Esophagus squamous epithelium (tissue), 5 donors: ENCODE measurements at places on chromosomes 12 and 14.
A peak's percentile ranks its signal among the peaks of the same experiment; 100 is the strongest.

DNA sequence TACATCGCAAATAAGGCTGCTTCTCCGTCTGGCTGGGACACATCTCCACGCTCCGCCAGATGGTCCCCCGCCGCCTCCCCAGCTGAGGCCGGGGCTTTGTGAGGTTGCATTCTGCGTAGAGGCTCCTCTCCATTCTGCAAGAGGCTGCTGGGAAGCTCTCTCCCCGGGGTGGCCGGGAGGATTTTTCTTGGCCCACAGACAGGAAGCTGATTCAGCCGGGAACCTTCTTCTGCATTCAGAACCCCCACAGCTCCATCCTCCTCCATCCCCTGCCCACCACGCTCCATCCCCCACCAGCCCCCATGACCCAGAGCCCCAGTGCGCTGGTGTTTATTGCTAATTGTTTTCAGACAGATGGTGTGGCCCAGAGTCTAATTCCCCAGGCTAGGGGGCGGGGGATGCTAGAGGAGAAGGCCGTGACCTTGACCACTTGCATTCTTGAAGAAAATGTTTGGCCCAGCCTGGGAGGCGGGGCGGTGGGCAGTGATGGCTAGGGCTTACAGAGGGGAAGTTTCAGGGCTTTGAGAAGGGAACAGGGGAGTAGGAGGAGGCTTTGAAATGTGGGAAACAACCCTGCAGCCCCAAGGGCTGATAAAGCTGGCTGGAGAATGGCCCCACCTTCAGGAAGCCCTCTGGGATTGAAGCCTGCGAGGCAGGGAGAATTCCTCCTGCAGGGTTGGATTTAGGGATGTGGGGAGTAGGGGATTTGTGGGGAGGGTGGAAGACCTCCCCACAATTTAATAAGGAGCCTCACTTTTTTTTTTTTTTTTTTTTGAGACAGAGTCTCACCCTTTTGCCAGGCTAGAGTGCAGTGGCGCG is 88.5 kb upstream of the NCOR2 start:
- H3K4me3 ChIP-seq, result peak overlapping the region; percentile 50
- peaks cover 17% of the 10 kb centered on the region for H3K4me1 ChIP-seq

- peaks cover 73% of the 10 kb centered on the region for H3K4me1 ChIP-seq
- no peak for DNase-seq
- H3K27ac ChIP-seq, result peak overlapping the region; percentile 89
- peaks cover 38% of the 10 kb centered on the region for H3K36me3 ChIP-seq
These were observed 24.6 kb downstream of the TPCN1 start for GRCh38 chr12:113245695-113246477.

GRCh38 chr14:50828721-50829488 is 2.1 kb downstream of the NIN start:
- no peaks in the 10 kb centered on the region for H3K27me3 ChIP-seq
- H3K27ac ChIP-seq, result no peak overlapping the region
- H3K4me3 ChIP-seq, result no peak overlapping the region
- H3K36me3 ChIP-seq, result no peaks in the 10 kb centered on the region

DNA sequence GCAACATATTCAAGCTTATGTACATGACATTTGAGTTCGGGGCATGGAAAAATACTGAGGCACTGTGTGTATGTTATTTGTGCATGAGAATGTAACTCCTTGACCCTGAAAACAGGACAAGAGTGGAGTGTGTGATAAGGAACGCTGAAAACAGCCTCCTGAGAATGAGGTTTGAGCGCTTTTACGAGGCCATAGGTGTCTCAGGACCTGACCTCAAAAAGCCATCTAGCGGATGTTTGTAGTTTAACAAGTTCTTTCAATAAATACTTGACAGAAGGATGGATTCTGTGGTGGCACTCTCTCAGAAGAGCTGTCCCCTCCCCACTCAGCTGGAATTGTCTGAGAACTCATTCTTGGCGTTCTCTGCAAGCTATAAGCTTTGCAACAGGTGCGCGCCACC is 350.5 kb upstream of the TMTC1 start:
- DNase-seq, result no peak
- no peak overlapping the region for H3K4me3 ChIP-seq
- no peaks in the 10 kb centered on the region for H3K36me3 ChIP-seq
- H3K4me1 ChIP-seq, result no peaks in the 10 kb centered on the region

GRCh38 chr12:58247633-58248032 is 306.3 kb downstream of the ATP23 start:
- H3K4me1 ChIP-seq, result peaks cover 20% of the 10 kb centered on the region
- H3K27me3 ChIP-seq, result no peaks in the 10 kb centered on the region
- DNase-seq, result no peak
- H3K27ac ChIP-seq, result no peak overlapping the region

- H3K4me1 ChIP-seq, result peaks cover 15% of the 10 kb centered on the region
- DNase-seq, result no peak
- no peaks in the 10 kb centered on the region for H3K36me3 ChIP-seq
- H3K27me3 ChIP-seq, result no peaks in the 10 kb centered on the region
These were observed 36.5 kb downstream of the FOS start for GRCh38 chr14:75315144-75315543.

GRCh38 chr12:6540181-6540877 is 6.0 kb downstream of the GAPDH start:
- peak; percentile 41 for DNase-seq
- peaks cover 42% of the 10 kb centered on the region for H3K4me1 ChIP-seq
- H3K27ac ChIP-seq, result peak overlapping the region; percentile 94
- H3K4me3 ChIP-seq, result peak overlapping the region; percentile 33
- peaks cover 13% of the 10 kb centered on the region for H3K36me3 ChIP-seq
- H3K27me3 ChIP-seq, result no peaks in the 10 kb centered on the region

DNA sequence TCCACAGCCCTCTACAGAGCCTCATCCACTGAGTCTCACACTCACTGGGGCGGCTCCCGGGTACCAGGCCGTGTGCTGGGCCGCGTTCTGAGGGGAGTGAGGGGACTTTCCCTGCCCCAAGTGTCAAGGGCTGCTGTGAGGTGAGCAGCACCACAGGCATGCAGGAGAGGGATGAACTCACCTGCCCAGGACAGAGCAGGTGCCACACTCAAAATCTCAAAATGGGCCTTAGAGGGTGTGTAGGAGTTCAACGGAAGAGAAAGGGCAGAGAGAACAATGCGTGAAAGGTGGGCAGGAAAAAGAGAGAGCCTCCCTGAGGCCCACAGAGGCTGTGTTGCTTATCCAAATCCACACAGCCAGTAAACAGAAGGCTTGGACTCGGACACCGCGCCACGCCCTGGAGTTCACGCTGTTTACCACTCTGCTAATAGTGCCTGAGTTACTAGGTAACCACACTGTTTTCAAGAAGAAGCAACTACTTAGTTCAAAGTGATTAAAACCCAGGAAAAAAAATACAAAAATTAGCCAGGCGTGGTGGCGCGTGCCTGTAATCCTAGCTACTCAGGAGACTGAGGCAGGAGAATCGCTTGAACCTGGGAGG is 32.7 kb downstream of the TSPAN11 start:
- no peak overlapping the region for H3K4me3 ChIP-seq
- H3K36me3 ChIP-seq, result no peaks in the 10 kb centered on the region
- H3K27me3 ChIP-seq, result no peaks in the 10 kb centered on the region

- DNase-seq, result no peak
- H3K27me3 ChIP-seq, result no peaks in the 10 kb centered on the region
- no peaks in the 10 kb centered on the region for H3K36me3 ChIP-seq
- no peak overlapping the region for H3K4me3 ChIP-seq
- peak overlapping the region; percentile 17 for H3K27ac ChIP-seq
These were observed 108.1 kb upstream of the HIF1A start for GRCh38 chr14:61587081-61587713.

GRCh38 chr12:94173660-94174265 is 25.4 kb downstream of the PLXNC1 start:
- DNase-seq, result no peak
- no peak overlapping the region for H3K27ac ChIP-seq
- no peaks in the 10 kb centered on the region for H3K36me3 ChIP-seq
- no peaks in the 10 kb centered on the region for H3K4me1 ChIP-seq
- H3K4me3 ChIP-seq, result no peak overlapping the region
- H3K27me3 ChIP-seq, result no peaks in the 10 kb centered on the region

DNA sequence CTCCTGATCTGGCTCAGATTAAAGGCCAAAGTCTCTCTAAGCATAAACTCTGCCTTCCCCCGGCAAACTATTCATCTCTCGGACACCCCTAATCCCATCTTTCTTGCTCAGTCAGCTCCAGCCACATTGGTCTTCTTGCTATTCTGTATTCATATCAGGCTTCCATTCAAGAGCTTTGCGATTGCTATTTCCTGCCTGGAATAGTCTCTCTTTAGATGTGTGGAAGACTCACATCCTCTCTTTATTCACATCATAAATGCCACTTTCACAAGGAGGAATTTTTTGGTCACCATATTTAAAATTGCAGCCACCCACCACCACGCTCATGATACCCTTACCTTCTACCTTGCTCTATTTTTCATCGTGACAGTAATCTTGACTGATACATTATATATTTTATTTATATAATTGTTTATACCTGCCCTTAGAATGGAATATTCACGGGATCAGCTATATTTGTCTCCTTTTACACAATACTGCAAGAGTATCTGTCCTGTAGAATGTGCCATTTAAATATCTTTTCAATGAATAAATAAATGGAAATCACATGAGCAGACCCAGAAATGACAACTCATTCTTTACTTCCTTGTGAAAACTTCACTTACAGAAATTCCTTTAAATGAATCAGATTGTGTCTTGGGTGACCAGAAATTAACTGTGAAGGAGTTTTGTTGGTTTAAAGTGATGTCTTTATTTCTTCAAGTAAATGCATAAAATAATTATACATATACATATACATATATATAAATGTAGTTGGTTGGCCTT is 780.6 kb upstream of the FLRT2 start:
- no peak for DNase-seq
- no peaks in the 10 kb centered on the region for H3K36me3 ChIP-seq
- H3K27ac ChIP-seq, result no peak overlapping the region

DNA sequence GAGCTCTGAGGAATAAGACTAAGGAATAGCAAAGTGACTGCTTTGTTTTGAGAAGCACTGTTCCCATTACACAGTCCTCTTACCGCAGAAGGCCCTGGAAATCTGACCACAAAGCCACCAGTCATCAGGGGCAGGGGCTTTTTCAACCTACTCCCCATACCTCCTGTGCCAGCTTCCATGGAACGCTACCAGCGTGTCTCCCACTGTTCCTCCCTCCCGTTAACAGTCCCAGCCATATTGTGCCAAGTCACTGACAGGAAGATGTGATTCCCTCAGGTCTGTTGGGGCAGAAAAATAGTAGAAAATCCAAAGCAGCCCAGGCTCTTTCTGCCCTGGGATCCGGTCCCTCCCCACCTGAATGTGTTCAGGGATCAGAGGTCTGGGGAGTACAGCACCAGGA is 46.6 kb upstream of the VPS33A start:
- no peaks in the 10 kb centered on the region for H3K4me1 ChIP-seq
- DNase-seq, result no peak
- H3K27ac ChIP-seq, result no peak overlapping the region
- H3K4me3 ChIP-seq, result no peak overlapping the region
- H3K27me3 ChIP-seq, result no peaks in the 10 kb centered on the region

DNA sequence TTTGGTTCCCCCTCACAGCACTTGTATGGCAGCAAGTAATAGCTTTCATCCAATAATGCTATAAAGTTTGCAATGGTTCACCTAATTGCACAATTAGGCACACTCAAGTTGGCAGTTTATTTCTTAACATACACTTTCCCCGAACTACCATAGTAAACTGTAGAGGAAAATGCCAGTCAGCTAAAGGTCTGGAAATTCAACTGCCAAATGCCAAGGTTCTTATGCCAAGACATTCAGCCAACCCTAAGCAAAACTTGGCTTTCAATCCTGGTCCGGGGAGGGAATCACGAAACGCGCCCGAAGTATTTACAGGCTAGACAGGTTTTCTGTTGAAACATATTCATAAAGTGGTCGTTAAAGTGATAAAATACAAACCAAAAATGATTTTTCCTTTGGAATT is 1512.4 kb upstream of the FLRT2 start:
- no peak overlapping the region for H3K27ac ChIP-seq
- DNase-seq, result no peak

GRCh38 chr12:103725398-103725797 is 115.6 kb downstream of the NT5DC3 start:
- H3K27me3 ChIP-seq, result no peaks in the 10 kb centered on the region
- DNase-seq, result no peak

GRCh38 chr14:80078501-80078900 is 132.8 kb downstream of the DIO2 start:
- no peaks in the 10 kb centered on the region for H3K4me1 ChIP-seq
- no peak overlapping the region for H3K4me3 ChIP-seq
- H3K27me3 ChIP-seq, result no peaks in the 10 kb centered on the region
- no peak for DNase-seq
- H3K27ac ChIP-seq, result no peak overlapping the region
- no peaks in the 10 kb centered on the region for H3K36me3 ChIP-seq

DNA sequence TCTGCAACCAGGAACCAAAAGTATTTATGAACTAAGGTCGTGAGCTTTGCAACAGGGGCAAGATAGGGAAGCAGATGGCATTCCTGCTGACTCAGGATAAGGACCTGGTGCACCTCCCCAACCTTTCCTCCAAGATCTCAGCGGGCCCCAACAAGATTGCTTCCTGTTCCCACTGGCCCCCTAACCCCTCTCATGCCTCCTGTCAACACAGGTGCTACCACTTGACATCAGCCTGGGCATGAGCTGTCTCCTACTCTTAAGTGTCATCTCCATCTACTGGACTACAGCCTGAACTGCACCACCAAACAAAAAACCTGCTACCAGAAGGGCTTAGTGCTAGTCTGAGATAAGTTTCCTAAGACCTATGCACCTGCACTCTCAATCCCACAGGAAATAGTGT is 32.7 kb downstream of the MED6 start:
- H3K36me3 ChIP-seq, result peaks cover 58% of the 10 kb centered on the region
- no peak overlapping the region for H3K27ac ChIP-seq
- DNase-seq, result no peak
- no peaks in the 10 kb centered on the region for H3K4me1 ChIP-seq
- no peak overlapping the region for H3K4me3 ChIP-seq

DNA sequence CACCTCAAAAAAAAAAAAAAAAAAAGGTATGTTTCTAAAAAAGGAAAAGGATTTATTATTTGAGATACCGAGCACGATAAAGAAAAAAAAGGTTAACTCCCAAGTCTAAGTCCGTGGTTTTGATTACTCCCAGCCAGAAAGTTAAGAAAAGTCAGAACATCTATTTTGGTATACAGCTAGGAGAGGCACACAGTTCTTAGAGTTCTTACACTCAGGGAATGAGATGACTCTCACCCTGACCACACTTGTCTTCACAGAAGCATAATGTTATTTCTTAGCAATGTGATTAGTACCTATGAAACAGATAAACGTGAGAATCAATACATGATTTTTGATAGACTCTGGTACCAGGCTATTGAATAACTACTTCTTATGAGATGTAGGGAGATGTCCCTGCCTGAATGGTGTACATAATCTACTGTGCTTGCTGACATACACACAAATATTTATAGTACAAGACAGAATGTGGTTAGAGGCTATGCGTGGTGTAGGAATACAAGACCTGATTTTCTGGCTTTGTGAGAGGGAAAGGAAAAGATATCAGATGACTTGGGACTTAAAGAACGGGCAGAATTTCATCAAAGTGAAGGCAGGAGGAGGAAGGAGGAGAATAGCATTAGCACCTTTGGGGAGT is 31.6 kb downstream of the LIMA1 start:
- DNase-seq, result no peak
- H3K4me3 ChIP-seq, result no peak overlapping the region
- H3K27ac ChIP-seq, result peak overlapping the region; percentile 68
- peaks cover 69% of the 10 kb centered on the region for H3K4me1 ChIP-seq
- H3K27me3 ChIP-seq, result no peaks in the 10 kb centered on the region
